CD8-positive, alpha-beta memory T cell (primary cell): ENCODE measurements at places on chromosomes 3 and 15.

DNA sequence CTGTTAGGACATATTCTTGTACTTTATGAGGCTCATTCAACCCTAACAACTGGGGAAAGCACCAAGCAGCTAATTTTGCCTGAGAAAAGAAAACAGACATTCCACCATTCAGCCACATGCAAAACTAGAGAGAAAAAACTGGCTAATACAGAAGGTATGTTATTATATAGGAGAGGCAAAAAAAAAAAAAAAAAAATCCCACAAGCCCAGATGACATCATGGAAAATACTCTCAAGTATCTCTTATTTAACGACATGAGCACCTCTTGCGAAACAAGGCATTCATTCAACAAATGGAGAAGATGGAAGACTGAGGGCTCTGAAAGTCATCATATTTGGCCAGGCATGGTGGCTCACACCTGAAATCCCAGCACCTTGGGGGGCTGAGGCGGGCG lies 61.5 kb downstream of the PRICKLE2 start:
- no peak for DNase-seq

DNA sequence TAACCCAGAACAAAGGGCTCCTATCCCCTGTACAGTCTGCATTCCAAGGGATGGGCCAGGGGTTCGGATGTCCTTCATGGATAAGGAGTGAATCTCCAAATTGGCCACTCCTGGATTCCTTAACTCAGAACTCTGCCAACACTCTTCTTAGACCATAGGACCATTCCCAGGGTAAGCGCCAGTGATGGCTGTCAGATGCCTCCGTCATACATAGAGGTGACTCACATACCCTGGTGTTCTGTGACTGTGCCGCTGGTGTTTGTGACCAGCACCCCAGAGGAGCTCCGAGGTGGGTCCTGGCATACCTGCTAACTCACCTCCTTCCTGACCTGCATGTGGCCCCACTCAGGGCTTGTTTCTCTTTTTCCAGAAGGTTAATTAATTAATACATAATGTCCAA lies 134.7 kb downstream of the KLF13 start:
- no peak for DNase-seq

DNA sequence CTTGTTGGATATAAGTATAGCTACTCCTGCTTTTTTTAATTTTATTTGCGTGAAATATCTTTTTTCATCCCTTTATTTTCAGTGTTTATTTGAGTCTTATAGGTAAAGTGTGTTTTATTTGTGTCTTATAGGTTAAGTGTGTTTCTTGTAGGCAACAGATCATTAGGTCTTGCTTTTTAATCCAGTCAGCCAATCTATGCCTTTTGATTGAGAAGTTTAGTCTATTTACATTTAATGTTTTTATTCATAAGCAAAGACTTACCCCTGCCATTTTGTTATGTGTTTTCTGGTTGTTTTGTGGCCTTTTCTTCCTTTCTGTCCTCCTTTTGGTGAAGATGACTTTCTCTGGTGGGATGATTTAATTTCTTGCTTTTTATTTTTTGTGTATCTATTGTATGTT lies 232.0 kb downstream of the RAP2B start:
- no peak for DNase-seq

DNA sequence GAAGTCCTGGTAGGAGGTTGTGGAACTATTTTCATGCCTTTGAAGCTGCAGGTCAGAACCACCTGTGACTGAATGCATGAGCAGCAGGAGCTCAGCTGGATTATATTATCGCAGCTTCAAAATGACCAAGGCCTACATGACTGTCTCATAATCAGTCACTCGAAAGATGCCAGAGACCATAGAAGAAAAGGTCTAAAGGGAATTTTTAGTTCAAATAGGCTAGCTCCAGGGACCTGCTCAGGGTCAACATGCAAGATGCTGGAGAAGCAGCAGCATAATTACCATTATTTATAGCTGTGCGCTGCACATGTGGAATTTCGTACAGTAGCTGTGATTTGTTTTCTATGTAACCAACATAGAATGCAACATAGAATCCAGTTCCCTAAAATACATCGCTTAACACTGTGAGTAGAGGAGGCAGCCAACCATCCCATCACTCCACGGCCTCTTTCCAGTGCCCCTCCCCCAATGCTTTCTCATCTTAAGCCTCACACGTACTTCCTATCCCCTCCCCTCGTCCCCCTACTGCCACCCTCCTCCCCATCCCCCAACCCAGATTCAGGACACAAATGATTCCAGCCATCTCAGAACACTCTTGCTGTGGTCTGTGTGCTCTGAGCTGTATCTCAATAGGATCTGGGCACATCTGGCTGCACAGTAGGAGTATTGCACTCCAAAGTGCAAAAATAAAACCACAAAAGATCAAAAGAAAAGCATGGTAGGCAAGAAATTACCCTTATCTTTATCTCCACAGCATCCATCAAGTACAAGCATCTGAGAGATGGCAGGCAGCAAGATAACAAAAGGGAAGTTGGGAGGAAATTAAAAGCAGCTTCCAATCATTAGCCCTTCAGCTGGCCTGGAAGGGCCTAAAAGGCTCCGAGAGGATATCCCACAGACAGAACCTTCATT lies 352.8 kb upstream of the SEMA6D start:
- DNase-seq: no peak

DNA sequence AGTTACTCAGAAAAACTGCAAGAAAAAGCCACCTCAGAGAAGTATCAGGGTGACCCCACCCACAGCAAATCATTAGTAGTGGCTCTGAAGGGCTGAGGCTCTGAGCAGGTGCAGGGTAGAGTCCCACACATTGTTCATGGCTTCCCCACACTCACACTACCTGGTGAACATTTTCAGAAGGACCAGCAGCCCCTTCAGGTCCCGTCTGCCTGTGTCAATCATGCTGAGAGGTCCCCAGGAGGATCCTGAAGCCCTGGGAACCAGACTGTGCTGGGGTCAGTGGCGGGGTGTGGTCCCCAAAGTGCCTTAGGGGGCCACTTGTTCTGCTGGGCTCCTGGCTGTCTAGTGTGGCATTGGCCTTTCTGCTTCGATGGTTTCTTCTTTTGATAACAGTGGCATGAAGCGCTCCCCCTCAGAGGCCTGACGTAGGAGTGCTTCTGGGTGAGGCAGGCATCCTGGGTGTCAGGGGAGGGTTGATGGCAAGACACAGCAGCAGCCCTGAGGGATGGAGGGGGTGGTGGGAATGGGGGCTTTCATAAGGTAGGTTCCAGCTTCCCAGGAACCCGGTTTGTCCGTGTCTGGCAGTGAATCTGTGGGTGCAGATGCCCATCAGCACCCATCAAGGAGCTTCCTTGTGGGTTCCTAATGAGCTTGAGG lies 19.0 kb upstream of the FANCD2 start:
- DNase-seq: no peak

DNA sequence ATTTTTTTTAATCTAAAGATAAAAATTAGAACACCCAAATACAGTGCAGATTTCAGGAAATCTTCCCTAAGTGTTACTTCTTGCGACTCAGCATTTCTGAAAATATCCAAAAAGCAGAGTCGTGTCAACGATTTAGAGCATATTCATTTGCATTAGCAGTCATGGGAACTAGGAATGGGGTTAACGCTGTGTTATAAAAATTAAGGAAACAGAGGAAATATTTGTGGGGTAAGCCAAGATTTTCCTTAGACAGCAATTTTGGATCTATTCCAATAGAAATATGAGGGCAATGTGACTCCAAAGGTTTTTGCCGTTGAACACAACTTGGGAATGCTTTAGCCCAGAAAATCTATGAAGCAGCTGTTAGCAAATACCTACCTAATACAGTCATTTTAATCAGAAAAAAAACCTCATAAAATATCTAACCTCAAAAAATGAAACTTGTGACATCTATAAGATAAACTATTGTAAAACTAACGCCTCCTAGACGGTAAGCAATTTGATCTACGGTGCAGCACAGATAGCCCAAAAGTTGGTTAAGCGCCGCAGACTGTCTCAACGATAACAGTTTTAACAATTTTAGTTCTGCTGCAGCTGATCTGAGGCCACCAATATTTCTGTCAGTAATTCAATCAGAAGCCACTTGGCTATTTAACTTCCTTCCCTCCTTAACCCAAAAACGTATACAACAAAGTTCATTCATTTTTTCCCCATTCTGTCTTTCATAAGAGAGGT lies 5.8 kb upstream of the ATP11B start:
- no peak for DNase-seq

- DNase-seq: no peak
These were observed 64.8 kb upstream of the UBP1 start for GRCh38 chr3:33505027-33505426.

- no peak for DNase-seq
These were observed 110.2 kb upstream of the EPHA3 start for GRCh38 chr3:88997260-88997659.

GRCh38 chr3:101685050-101685400 lies 1.5 kb downstream of the RPL24 start:
- no peak for DNase-seq

GRCh38 chr3:43497422-43497821 lies 124.4 kb downstream of the ANO10 start:
- DNase-seq: no peak

GRCh38 chr3:61597906-61598305 lies 36.5 kb downstream of the PTPRG start:
- no peak for DNase-seq
